NT2/D1 (cell line): ENCODE measurements at places on chromosomes 11 and 22.

- DNase-seq: no peak
Observed at GRCh38 chr11:112874980-112875379, 86.2 kb upstream of the NCAM1 start.

GRCh38 chr11:68889948-68890446 is 13.6 kb downstream of the MRPL21 start:
- DNase-seq: peak; percentile 38

- DNase-seq: no peak
Observed at GRCh38 chr22:29580200-29580810, 608 bp downstream of the NIPSNAP1 start.

DNA sequence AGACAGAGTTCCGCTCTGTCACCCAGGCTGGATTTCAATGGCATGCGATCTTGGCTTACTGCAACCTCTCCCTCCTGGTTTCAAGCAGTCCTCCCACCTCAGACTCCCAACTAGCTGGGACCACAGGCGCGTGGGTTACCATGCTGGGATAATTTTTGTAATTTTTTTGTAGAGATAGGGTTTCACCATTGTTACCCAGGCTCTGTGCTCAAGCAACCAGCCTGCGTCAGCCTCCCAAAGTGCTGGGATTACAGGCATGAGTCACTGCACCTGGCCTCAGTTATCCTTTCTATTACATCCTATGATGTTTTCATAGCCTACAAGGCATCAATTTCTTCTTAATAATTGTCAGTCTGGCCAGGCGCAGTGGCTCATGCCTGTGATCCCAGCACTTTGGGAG is 36.5 kb downstream of the LRRC74B start:
- no peak for DNase-seq

- no peak for DNase-seq
Observed at GRCh38 chr22:32469799-32470212, 4.8 kb upstream of the FBXO7 start.

- DNase-seq: no peak
Observed at GRCh38 chr11:69615545-69616278, 25.2 kb upstream of the CCND1 start.

DNA sequence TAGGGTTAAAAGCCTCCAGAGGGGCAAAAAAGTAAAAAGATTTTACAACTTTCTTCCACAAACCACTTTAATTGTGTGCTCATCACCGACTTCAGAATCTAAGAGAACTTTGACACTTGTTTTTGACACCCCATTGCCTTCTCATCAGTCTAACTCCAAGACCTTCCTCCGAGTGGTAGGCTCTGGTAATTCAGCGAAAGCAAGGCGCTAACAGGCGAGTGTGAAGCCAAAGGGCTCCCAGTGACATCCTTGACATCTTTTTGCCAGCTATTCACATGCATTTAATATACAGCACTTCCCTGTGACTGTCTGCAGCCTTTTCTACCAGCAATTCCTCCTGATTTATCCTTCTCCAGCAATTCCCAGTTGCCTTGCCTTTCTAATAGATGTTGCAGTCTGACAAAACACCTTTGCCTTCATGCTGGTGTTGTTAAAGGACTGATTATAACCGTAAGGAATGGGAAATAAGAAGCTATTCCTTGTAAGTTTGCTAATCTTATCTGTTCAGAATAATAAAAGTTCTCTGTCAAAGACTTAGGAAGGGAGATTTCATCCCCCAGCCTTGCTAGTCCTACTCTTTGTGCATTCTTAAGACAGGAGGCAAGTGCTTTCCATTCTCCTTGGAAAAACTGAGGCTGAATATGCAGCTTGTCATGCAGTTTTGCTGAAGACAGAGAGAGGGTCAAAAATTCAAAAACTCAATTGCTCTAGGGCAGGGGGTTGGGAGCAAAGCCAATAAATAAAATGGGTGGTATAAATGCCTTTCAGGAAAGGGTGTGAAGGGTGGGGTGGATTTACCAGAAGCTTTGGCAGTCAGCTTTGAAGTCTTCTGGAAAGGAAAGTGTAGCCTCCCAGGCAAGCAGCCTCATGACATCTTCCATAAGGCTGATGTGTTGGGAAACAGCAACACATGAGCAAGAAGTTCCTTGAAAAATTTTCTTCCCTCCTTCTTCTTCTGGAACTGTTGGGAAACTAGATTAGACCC is 39.1 kb downstream of the SNX19 start:
- no peak for DNase-seq

- DNase-seq: no peak
Observed at GRCh38 chr11:131491503-131491902, 121.1 kb downstream of the NTM start.

DNA sequence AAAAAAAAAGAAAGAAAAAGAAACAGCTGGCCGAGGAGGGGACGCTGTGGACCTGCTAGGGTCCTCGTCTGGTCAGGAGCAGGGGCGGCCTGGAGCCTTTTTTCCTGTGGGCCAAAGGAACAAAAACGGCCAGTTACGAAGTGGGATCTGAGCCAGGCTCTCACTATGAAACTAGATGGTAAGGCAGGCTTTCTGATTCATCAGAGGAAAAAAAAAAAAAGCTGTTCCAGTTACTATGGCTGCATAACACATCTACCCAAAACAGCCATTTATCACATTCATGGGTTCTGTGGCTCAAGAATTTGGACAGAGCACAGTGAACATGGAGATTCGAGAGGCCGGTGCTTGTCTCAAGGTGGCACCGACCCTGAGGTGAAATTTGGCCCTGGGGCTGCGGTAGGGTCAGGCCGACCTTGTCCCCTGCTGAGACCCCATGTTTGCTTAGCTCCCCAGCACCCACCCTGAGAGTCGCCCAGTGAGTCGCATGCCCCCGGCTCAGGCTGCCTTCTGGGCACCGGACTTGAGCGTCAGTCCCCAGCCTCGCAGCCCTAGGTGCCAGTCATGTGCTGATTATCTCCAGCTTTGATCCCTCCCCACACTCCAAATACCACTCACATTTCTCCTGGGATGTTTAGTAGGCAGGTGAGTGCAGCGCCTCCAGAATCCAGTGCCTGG is 34.2 kb downstream of the MRGPRD start:
- no peak for DNase-seq

DNA sequence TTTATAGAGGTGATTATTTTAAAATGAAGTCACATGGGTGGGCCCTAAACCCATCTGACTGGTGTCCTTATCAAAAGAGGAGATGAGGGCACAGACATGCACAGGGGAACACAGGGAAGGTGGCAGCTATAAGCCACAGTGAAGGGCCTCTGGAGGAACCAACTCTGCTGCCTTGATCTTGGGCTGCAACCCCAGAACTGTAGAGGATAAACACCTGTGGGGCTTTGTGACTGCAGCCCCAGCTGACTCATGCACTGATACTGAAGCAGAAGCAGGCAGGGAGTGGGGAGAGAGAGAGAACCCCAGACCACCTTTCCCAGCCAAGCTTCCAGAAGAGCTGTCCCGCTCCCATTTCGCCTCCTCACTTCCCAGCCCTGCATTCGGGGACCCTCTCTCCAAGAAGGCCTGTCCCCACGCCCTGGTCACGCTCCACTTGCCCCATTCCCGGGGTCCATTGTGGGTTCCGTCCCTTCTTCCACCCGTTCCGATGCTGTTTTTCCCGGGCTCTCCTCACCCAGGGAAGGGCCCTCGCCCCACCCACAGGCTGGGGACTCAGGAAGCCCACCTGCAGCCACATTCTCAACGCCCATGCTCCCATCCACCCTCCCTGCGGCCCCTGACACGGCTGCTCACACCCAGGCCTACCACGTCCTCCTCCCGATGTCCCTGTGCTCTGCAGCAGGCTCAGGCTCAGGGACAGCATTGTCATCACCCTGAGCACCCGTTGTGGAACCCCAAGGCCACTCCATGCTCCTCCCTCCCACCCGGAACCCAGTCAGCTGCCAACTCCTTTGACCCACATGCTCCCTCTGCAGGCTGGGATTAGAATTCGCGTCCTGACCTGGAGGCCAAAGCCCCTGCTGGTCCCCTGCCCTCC is 90.8 kb upstream of the SHANK2 start:
- DNase-seq: peak; percentile 23

DNA sequence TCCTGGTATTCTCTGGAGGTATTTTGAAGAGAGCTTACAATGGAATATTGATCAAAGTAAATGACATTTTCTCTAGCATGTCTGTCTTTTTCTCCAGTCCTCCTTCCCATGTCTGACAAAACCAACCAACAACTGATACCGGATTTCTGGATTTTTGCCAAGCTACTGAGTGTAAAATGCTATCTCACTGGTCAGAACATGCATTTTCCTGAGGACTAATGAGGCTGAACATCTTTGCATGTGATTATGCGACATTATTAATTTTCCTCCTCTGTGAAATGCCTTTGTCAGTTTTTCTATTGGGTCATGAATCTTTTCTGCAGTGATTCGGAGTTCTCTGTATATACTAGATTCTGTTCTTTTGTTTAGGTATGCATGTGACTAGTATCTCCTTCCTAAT is 51.4 kb downstream of the CDON start:
- no peak for DNase-seq

DNA sequence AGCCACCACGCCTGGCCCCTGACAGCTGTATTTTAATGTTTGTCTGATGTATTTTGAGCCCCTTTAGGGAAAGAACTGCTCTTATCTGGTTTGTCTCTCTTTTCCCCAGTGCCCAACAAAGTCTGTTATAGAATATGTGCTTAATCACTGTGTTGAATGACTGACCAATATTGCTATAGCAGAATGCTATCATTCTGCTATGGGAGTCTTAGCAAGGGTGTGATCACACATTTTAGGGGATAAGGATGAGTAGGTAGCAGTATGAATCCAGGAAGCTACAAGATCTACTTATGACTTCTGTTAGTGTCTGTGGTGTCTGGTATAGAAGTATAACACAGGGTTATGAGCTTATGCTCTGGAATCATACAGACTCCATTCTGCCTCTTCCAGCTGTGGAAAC is 117.5 kb upstream of the RRM1 start:
- DNase-seq: no peak

GRCh38 chr11:68460741-68461574 is at the start of gene PPP6R3:
Gene PPP6R3, plus strand, starts transcription at chr11:68460752. Its CDS starts 76,913 bp downstream, at chr11:68537665.
- no peak for DNase-seq

GRCh38 chr11:57781529-57781943 is 19.9 kb downstream of the CTNND1 start:
- no peak for DNase-seq

- no peak for DNase-seq
Observed at GRCh38 chr11:128022007-128022368, 565.4 kb downstream of the ETS1 start.

DNA sequence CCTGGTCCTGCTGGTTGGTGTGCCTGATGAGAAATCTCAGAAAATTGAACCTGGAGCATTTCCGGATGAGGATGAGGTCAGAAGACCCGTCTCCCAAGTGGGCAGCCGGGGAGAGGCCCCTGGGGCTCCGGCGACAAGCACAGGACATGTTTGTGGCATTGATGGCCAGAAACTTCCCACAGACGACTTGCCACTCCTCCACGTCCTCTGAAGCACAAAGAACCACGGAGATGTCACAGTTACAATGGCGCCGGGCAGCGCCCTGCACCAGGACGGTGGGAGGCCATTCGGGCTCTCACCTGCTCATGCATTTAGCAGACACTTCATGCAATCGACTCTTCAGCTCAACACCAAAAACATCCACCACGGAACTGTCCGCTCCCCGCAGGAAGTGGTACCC is 46.5 kb downstream of the CERK start:
- DNase-seq: no peak

DNA sequence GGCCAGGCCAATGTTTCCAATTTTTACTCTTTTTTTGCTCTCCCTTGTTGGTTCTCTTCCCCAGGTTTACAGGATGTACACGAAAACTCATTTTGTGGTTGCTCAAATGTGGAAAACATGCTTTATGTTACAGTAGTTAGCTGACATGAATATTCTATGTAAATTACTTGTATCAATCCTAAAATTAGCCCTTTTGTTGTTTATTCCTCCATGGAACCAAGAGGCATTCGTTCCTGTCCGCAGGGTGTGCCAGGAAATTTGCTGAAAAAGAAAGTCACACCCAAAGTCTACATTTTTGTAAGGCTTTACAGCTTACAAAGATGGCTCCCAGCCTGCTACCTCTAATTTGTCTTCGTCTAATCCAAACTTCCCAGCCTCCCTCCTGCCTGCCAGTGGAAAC is 652.3 kb downstream of the ETS1 start:
- DNase-seq: no peak

DNA sequence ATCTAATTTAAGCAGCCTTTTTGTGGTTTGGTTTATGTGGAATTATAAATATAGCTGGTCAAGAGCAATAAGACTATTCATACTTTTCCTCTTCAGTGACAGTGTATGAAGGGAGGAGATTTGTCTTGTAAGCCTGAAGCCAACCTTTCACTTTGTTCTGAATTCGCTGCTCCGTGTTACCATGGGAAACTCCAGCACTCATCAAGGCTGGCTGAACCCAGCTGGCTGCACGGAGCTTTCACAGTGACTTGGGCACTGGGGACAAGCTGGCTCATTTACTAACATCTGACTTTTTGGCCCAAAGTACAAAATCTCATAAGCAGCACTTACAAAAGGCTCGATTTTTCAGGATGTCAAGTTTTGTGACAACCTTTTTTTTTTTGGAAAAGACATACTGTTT is 120.4 kb upstream of the GRIA4 start:
- DNase-seq: no peak

DNA sequence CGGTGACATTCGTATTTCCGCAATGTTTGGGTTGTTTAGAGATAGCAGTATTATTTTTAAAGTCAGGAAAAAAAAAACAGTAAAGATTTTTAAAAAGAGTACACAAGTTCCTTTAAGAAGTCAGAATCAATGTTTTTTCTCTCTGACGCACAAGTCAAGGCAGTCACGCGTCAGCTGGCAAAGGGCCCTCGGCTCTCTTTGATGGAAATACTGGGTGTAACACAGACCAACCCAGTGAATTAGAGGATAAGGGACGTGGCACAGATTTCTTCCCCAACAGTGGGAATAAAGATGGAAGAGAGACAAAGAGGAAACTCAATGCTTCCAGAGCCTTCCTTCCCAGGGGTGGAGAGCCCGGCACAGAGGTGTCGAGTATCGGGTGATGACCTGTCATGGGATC is 13.4 kb downstream of the ASCC2 start:
- DNase-seq: no peak

GRCh38 chr11:121228851-121229250 is 63.7 kb upstream of the SC5D start:
- no peak for DNase-seq

GRCh38 chr22:44389181-44389580 is 76.4 kb upstream of the SHISAL1 start:
- no peak for DNase-seq

GRCh38 chr11:119403021-119403420 is 20.0 kb downstream of the THY1 start:
- DNase-seq: no peak

- no peak for DNase-seq
Observed at GRCh38 chr22:30408388-30409102, 11.7 kb downstream of the SEC14L2 start.

GRCh38 chr22:18057568-18058209 is 20.1 kb upstream of the PEX26 start:
- DNase-seq: no peak

- peak; percentile 47 for DNase-seq
Observed at GRCh38 chr11:58905011-58905720, 34.1 kb upstream of the GLYATL1 start.
